ENCODE measurements at places on chromosomes 11 and 22. TPM values are rescaled to one million over a fixed set of nuclear protein-coding genes. Genes with fewer than 3 reads are reported as not detected.

- no peak for DNase-seq
These were observed 4.4 kb downstream of the ABCG4 start for GRCh38 chr11:119153049-119153818.

- DNase-seq = peak; percentile 92
These were observed 482.6 kb downstream of the MIAT start for GRCh38 chr22:27139935-27140511.

DNA sequence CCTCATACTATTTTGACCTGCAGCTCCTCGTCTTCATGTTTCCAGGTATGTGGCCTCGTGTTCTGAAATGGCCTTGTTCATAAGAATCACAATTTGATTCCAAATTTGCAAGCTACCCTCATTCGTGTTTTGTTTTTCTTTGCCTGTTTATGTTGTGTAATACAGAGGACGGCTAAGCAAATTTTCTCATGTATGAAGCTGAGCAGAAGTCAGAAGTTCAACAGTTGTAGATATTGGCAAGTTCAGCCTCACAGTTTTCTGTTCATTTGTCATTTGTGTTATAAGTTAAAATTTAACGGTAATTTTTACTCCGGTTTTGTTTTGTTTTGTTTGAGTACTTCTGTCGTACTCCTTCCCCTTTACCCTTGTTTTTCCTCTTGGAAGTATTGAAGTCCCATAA is 15.4 kb upstream of the CHEK1 start:
- no peak for DNase-seq

DNA sequence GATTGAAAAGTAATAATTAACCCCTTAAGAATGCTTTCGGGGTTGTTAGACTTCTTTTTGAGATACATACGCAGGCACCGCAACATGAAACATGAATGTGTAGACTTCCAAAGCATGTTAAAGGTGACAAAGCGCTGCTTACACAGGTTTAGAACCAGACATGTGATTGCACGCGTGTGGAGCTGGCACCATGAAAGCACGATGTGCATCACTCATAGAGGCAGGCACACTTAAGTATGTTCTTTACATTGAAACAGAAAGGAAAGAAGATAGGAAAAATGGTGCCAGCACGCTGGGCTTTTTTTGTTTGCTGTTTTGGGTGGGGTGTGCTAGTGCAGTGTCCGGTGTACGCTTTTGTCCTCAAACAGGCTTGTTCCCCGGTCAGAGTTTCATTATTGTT is 83.6 kb upstream of the PPARA start:
- DNase-seq = peak; percentile 14

Gene PNPLA3
- 7.6 TPM for total RNA-seq

Gene GLB1L2
- not detected for total RNA-seq

Gene MACROD1
- 36.7 TPM for total RNA-seq

Gene JHY
- 4.6 TPM for total RNA-seq

Gene KRTAP5-10
- not detected for total RNA-seq
